ENCODE measurements at places on chromosomes 1 and 21.

DNA sequence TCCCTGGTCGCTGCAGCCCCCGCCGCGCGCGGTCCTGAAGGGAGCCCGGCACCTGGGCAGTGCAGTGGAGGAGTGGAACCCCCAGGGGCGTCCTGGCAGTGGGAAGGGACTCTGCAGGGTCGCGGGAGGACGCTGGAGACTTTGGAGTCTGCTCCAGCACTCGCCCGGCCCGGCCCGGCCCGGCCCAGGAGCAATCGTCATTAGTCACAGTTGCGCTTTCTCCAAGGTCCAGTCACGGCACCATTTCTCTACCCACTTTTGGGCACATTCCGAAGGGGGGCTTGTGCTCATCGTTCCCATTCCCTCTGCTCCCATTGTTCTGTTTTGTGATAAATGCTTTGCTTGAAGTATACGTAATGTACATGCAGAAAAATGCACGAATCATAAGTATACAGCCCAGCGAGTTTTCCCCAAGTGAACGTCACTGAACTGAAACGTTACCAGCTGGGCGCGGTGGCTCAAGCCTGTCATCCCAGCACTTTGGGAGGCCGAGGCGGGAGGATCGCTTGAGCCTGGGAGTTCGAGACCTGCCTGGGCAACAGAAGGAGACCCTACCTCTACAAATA is 999 bp downstream of the THAP3 start:
- DNase-seq, result peak; percentile 31

DNA sequence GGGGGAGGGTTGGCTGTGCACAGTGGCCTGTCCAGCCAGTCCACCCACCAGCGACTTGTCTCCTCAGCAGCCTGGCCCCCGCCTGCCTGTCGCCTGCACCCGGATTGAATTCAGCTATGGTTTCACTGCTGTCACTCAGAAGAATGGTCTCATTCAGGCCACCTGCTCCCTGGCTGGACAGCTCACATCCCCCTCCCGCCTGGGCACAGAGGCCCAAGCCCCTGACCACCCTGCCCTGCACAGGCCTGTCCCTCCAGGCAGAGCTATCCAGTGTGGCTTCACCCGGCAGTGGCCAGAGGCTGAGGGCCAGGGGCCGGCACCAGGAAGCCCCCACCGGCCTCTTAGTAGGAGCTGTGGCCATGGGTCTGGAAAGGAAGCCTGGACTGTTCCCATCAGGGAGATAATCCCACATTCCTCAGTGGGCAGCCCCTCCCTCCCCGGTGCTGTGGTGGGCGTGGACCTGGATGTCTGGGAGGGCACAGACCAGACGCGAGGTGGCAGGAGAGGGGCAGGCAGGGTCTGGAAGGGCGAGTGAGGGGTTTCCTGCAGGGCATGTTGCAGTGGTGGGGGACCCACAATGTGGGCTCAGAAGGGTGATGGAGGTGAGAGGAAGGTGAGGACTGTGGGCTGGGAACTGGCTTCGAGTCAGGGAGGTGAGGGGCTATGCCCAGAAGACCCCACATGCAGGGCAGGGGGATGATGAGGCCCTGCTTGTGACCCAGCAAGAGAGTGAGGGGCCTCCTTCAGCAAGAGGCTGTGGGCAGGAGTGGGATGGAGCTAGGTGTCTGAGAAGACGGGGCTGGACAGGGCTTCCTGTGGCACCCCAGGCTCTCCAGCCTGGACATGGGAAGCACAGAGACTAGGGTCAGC is 30.4 kb downstream of the WNT9A start:
- no peak for DNase-seq

DNA sequence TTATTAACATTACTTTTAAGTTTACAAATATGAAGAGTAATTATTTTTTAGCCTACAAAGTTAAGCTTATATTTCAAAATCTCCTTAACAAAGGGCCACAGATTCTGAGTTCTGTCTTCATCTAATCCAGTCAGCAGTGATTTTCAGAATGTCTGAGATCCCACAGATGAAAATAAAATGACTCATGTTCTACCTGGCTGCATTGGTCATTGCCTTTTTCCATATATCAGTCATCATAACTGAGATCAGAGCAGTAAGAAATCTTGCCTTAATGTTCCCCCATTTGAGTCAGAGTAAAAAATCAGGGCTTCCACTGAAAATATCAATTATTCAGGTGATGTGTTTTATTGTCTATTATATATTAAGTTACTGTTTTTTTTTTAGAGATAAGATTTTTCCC is 416.1 kb downstream of the MRPL39 start:
- DNase-seq, result no peak

- no peak for DNase-seq
Measured at GRCh38 chr1:162022626-162023025, 1.0 kb downstream of the OLFML2B start.

GRCh38 chr1:82299056-82299455 is 498.3 kb downstream of the ADGRL2 start:
- no peak for DNase-seq

GRCh38 chr1:176058686-176059085 is 148.4 kb downstream of the COP1 start:
- no peak for DNase-seq
